ENCODE measurements at places on chromosomes 16 and 17. TPM values are rescaled to one million over a fixed set of nuclear protein-coding genes. Genes with fewer than 3 reads are reported as not detected.

GRCh38 chr17:72173499-72174116, 52.8 kb downstream of the SOX9 start:
- DNase-seq, result no peak

- DNase-seq, result no peak
Measured at GRCh38 chr17:51036084-51036483, 84.6 kb downstream of the SPAG9 start.

DNA sequence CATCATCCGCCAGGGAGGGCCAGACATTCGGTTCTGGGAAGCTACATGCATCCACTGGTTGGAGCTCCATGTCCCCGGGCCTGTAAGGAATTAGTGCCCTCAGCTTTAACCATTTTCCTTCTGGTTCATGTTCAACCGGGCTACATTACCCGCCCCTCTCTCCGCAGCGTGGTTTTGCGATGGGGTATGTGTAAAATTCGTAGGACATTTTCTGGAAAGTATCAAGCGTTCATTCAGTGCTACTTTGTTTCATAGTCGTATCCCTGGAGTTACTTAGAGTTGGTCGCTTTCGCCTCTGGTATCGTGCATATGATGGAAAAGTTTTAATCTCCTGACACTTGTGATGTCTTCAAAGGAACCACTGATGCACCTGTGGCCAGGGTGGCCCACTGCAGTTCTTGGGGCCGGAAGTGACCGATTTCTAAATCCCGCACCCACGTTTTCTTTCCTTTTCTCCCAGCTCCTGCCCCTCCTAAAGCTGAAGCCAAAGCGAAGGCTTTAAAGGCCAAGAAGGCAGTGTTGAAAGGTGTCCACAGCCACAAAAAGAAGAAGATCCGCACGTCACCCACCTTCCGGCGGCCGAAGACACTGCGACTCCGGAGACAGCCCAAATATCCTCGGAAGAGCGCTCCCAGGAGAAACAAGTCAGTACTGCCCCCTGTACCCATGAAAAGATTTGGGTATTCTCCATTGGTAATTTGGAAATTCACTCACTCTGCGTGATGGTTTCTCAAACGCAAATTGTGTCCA, 637 bp downstream of the RPL23A start:
- DNase-seq, result no peak

DNA sequence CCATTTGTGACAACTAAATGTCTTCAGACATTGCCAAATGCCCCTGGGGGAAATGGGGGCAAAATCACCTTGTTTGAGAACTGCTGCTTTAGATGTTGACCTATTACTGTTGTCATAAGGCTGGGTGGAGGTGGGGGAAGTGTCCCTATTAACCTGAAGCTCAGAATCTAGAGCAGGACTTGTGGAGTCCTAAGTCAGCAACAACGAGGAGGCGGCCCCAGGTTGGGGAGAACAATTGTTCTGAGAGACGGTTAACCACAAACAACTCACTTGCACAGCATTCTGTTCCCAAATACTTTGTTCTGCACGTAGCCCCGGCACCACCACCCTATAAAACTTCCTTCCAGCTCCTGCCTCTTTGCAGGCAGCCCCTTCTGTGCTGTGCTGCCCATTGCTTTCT, 32.5 kb downstream of the TEKT5 start:
- DNase-seq, result no peak

GRCh38 chr17:28524476-28525424, 18.6 kb downstream of the FOXN1 start:
- peak; percentile 59 for DNase-seq

- DNase-seq, result no peak
Measured at GRCh38 chr17:81199482-81199830, 23.3 kb downstream of the CEP131 start.

DNA sequence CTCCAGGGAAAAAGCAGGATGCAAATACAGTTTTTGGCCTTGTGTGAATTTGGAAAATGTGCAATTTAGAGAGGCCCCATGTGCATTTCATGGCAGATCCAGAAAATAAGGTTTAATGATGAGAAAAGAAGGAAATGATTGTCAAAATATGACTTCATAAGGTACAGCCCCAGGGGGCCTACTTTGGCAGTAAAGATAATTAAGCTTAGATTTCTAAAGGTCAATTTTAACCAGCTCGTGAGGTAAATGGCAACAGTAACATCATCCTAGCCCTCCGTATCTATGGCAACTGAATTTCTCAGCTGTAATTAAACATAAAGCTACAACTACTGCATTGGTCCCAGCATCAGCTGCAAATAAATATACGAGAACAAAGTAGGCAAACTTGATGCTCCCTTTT, 30.0 kb upstream of the PRSS54 start:
- no peak for DNase-seq

- no peak for DNase-seq
Measured at GRCh38 chr16:66161942-66162341, 204.5 kb upstream of the CDH5 start.

DNA sequence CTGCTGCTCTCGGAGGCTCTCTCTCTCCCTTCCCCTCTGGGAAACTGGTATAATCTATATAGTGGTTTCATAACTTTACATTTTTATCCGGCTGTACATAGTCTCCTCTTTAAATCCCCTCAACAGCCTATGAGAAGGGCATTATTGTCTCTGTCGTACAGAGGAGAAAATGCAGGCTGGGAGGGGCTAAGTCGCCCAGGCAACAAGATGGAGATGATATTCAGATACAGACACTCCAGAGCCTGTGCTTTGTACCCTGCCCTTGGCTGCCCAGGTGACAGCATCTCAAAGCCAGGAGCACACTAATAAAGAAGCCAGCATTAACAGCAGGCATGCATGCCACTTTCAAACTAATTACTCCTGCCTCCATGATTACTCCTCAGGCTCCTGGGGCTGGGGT, 4.7 kb upstream of the EIF1 start:
- no peak for DNase-seq

DNA sequence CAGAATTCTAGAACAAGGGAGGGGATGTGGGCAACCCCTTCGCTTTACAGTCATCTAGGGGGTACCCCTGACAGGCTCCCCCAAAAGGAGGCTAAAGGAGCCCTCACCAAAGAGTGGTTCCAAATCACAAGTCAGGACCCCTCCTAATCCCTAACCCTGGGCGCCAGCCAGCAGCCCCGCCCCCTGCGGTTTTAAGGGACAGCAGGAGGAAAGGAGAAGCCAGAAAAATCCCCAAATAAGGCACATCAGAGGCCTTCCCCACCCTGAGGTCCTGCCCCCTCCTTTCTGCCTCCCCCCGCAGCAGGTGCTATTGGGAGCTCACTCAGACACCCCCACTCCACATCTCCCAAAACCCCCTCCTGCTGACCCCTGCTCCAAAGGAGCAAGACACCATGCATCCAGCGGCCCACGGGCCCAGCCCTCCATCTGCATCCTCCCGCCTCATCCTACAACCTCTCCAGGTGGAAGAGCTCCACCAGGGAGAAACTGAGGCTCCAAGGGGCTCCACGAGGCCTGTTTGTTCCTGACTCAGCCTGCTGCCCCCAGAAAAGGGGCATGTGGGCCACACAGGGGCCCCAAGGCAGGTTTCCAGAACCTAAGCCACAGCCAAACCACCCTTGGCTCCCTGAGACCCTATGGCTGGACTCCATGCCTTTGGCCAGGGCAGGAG, 93.5 kb downstream of the GOSR1 start:
- no peak for DNase-seq

DNA sequence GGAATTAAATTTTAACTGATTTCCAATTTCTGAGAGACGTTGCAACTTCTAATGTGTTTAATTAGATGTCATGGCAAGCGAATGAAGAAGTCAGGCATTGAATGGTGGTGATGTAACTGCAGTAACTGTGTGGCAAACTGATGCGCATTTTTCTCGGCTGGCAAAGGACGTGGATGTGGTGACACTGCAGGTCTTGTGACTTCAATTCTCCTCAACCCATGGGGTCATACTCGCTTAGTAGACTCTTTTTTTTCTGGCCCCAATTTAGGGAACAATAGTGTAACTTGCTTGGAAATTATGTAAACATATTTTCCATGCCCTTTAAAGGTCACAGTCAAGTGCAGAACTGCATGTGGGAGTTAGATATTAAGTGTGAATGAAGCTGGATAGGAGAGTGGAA, 1.9 kb upstream of the FAM20A start:
- no peak for DNase-seq

DNA sequence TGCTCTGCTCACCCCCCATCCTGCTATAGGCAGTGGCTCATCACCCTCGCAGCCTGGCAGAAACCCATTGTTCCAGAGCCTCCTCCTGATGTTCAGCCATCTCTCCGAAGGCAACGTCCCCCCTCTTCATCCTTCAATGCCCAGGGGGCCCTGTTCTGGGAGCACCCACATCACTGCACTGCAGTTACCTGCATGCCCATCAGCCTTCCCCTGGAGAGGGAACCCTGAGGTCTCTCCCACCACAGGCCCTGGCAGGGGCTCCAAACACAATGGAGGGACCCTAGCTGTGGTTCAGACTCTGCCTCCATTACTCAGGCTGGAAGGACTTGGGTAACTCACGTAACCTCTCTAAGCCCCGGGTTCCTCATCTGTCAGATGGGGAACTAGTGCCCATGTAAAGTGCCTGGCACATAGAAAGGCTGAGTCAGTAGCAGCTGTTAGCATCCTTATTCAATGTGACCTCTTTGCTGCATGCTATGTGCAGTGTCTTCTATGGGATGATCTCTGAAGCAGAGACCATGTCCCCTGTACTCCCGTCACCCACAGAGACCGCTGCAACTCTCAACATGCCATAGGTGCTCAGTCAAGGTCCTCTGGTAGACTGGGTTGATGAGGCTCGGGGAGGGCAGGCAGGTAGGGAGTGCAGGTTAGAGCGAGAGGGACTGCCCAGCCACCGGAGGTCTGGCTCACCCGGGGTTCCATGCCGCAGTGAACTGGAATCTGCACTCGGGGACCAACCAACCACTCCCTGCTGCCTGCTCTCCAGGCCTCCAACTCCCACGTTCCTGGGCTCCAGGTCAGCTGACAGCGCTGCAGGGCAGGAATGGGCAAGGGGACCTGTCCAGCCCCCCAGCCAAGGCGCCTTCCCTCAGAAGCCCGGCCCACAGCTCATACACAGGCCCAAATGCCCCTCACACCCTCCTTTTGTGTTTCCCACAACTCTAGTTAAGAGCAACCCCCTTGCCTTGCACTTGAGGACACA, 233.2 kb downstream of the ZNF423 start:
- no peak for DNase-seq

DNA sequence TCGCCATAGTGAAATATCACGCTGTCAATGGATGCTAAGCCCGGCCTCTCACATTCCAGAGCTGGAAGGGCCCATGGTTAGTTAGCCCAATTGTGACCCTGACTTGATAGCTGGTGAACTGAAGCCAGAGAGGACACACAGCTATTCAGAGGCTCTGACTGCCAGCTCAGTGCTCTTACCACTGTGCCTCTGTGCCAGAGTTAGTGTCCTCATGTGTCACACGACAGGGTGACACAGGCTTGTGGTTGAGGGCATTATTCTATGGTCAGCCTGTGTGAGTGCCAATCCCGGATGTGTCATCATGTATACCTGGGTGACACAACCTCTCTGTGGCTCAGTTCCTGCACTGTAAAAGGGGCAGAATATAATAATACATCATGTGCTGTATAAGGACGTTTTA, 2.5 kb upstream of the MT1X start:
- no peak for DNase-seq

- no peak for DNase-seq
Measured at GRCh38 chr17:55201308-55201932, 63.3 kb upstream of the HLF start.

- no peak for DNase-seq
Measured at GRCh38 chr17:75601057-75601987, 13.7 kb downstream of the MYO15B start.

GRCh38 chr17:29929006-29929532, 959 bp downstream of the SSH2 start:
- DNase-seq, result no peak

- DNase-seq, result no peak
Measured at GRCh38 chr16:88326611-88327485, 55.9 kb upstream of the ZNF469 start.

- no peak for DNase-seq
Measured at GRCh38 chr17:29565643-29566472, 979 bp downstream of the ABHD15 start.

DNA sequence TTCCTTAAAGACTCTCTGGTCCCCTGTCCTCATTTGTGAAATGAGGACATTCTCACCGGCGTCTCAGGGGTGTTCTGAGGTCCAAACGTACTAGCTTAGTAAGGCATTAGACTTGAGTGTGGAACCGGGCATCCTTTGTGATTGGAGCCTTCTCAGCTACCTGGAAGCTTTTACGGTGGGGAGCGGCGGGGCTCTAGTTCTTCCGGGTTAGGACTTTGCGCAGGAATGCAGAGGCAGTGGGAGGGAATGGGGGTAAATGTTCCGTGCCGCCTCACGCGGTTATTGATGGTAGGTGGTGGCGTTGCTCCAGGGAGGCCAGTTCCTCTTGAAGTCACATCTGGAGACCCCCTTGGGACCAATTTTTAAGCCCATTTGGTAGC, 113.6 kb downstream of the SNX29 start:
- no peak for DNase-seq

DNA sequence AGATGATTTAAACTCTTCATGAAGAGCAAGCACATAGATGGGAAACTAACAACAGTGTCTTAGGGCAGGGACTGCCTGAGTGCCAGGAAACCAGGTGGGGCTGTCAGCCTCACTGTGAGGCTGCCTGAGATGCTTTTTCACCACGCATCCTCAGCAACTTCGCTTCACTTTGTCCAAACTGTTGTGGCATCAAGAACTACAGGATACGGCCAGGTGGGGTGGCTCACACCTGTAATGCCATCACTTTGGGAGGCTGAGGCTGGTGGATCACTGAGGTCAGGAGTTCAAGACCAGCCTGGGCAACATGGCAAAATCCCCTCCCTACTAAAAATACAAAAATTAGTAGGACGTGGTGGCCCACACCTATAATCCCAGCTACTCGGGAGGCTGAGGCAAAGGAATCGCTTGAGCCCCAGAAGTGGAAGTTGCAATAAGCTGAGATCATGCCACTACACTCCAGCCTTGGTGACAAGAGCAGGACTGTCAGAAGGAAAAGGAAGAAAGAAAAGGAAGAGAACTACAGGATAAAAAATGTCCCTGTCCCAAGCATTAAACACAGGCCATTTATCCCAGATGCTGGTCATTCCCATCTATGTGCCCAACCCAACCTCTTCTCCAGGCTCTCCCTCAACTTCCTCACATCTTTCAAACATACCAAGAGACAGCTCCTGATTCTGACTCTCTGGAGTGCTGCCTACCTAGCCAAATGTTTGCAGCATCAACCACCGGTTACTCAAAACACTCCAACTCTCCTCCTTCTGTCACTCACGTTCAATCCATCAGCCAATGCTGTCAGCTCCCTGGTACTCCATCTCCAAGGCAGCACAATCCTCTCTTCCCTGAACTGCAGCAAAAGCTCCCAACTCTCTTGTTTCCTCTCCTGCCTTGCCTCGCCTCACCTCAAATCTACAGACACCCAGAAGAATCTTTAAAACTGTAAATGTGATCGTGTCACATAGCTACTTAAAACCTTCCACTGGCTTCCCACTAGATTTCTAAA, 1.6 kb downstream of the EIF4A3 start:
- no peak for DNase-seq

GRCh38 chr16:11800382-11800718, 3.3 kb upstream of the ZC3H7A start:
- no peak for DNase-seq

GRCh38 chr17:78421084-78421533, 42.7 kb downstream of the PGS1 start:
- no peak for DNase-seq

Gene PLXDC1
- 5.4 TPM for polyA plus RNA-seq

Gene HEATR9
- polyA plus RNA-seq, result 0.16 TPM

Gene C16orf86
- polyA plus RNA-seq, result 3.1 TPM

Gene ARHGDIG
- polyA plus RNA-seq, result 0.51 TPM

Gene FOXF1
- polyA plus RNA-seq, result 35.6 TPM

Gene HOXB1
- 0.18 TPM for polyA plus RNA-seq

Gene SRCIN1
- 6.0 TPM for polyA plus RNA-seq

Gene TMIGD1
- polyA plus RNA-seq, result not detected

Gene UNC13D
- polyA plus RNA-seq, result 43.6 TPM

Gene FHOD1
- 279 TPM for polyA plus RNA-seq

Data from right lung (tissue), 10 donors.